Posterior vena cava (tissue), 2 donors: ENCODE measurements at places on chromosomes 2 and 18. TPM values are rescaled to one million over a fixed set of nuclear protein-coding genes. Genes with fewer than 3 reads are reported as not detected.

PLEK gene
- total RNA-seq: 10.8 TPM

EMILIN1 gene
- total RNA-seq: 323 TPM

ATP6V1B1 gene
- total RNA-seq: 0.48 TPM

SIX2 gene
- total RNA-seq: 0.33 TPM

TCF23 gene
- 5.0 TPM for total RNA-seq

CNRIP1 gene
- total RNA-seq: 32.2 TPM

DNA sequence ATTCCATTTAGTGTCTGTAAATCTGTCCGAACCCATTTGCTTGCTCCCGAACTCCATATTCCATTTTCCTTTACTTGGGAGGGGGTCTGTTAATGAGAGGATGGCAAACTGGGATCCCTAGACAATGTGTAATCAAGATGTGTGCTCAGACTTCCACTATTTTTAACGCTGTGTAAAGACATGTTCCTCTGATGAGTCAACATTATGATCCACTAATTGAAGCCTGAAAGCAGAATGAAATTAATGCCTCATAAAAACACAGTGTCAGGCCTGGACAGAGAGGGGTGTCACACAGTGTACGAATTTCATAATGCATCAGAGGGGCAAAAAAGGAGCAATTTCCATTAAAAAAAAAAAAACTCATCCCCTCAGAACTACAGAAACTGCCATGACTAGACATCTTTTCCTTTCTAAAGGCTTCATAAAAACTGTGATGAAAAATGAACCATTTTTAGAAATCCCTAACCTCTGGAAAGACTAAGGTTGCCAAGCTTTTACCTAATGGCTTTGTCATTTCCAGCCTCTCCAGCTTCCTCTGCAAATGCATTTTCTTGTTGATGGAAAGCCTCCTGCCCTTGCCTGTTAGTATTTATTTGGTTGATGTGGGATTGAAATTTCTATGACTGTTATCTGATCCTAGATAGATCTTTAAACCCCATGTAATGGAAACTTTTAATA, 209.2 kb upstream of the DCC start:
- DNase-seq: no peak

DNA sequence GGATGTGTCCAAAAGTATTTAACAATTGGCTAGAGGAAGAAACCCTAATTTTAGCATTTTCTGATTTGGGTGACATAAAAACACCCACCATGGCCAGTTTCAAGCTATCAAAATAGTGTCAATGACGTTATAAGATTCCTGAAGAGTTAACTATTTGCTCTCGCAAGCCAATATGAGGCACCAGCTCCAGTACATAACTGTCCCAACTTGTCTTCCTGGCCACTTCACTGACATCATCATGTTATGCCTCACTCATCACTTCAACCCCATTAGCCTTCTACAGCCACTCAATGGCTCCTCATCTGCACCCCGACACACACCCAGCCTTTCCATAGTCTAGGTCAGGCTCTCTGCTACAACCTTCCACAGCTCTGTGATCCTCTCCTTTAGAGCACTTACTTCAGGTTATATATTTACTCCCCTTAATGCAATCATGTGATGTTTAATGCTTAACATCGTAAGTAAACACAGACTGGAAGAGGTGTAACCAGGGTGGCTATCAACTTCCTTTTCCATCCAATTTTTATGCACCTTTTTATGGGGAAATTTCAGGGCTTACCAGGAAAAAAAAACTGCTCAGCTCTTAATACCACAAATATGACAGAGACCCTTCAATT, 158.7 kb downstream of the VWC2L start:
- DNase-seq: no peak

DNA sequence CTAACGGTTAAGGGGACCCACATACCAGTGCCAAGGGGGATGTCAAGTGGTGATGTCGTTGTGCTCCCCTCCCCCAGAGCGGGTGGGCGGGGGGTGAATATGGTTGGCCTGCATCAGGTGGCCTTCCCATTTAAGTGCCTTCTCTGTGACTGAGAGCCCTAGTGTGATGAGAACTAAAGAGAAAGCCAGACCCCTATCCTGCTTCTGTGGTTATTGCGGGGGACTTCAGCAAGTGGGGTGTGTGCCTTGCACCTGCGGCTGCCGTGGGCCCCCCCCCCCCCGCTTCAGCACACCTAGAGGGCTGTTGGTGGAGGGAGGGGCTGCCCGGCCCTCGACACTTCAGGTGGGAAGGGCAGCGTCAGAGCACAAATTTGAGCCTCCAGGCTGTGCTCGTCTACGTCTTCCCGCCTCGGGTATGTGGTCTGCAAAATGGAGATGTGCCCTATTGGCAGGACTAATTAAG, 6.1 kb downstream of the CTDSP1 start:
- no peak for DNase-seq

DNA sequence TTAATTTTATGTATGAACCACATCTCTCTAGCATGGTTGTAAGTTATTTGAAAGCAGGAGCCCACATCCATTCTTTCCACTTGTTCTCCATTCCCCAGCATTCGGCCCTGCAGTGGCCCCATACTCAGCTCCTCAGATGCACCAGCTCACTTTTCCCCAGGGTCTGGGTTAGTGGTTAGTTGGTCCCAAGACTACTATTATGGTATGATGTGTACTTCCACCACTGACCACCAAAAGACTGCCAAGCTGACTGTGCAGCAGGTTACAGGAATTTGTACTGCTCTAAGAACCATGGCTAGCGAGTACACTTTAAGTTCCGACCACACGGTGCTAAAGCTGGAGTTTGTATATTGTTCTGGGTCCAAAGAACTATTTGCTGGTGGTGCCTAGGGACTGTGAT, 413.6 kb upstream of the TCF4 start:
- DNase-seq: no peak

DNA sequence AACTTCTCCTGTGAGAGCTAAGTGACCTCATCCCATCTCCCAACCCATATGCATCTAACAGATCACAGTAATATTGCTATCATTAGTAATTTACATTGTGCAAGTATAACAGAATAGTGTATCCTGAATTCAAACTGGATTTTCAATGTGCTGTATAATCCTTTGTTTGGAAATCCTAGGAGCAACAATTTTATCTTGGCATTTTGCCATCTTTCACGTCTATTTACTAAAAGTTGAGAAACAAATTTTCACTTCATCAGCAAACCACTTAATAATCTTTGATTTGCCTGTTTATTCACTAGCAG, 3.8 kb downstream of the HNRNPLL start:
- no peak for DNase-seq

DNA sequence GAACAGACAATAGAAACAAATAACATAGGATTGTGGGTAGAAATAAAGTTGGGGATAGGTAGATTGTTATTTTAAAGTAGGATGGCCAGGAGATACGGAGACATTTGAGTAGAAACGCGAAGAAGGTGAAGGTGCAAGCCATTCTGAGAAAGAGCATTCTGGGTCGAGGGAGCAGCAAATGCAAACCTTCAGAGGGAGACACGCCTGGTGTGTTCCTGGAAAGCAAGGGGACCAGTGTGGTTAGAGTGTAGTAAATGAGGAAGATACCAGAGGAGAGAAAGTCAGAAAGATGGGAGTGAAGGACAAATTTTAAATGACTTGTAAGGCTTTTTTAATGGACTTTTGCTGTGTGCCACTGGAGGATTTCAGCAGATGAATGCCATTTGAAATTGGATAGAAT, 1.7 kb downstream of the CYP20A1 start:
- no peak for DNase-seq

GRCh38 chr18:60067426-60068210, 167.8 kb downstream of the PMAIP1 start:
- no peak for DNase-seq

GRCh38 chr2:187775651-187776050, 221.4 kb upstream of the TFPI start:
- DNase-seq: no peak

- peak; percentile 56 for DNase-seq
Measured at GRCh38 chr2:10257500-10258147, 45.1 kb upstream of the HPCAL1 start.

DNA sequence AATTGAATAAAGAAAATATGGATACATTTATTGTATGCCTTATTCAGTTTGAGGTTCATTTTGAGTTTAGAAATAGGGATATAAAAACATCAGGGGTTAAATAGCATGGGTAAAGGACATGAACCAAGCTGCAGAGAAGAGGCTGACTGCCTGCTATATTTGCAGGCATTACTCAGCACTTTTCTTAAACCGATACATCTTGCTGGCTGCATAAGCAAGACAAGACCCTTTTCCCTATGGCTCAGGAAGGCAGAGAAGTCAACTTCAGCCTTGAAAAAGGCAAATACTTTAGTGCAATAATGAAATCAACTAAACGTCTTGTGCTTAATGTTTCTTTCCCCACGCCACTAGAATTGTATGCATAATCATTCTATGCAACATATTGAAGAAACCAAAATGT, 36.4 kb downstream of the SCN1A start:
- DNase-seq: no peak

- DNase-seq: no peak
Measured at GRCh38 chr18:5414546-5414945, 119.0 kb upstream of the ZBTB14 start.

DNA sequence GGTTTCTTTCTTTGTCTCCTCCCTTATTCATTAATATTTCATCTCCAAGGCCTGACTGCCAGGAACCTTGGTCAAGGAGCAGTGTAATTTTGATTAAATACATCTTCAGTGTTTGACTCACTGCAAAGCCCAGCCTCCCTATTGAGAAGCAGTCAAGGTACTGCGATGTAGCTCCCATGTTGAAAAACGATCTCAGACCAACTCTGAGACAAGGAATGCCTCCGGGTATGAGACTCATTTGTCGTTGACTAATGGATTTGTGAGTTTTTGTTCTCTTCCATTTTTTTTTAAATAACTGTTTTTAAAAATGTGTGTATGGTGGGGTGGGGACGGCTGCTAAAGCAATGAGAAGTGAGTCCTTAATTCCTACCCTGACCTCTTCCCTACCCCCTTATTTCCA, 361.6 kb downstream of the SOX11 start:
- DNase-seq: no peak

- DNase-seq: no peak
Measured at GRCh38 chr2:152171718-152172117, 3.8 kb downstream of the STAM2 start.

DNA sequence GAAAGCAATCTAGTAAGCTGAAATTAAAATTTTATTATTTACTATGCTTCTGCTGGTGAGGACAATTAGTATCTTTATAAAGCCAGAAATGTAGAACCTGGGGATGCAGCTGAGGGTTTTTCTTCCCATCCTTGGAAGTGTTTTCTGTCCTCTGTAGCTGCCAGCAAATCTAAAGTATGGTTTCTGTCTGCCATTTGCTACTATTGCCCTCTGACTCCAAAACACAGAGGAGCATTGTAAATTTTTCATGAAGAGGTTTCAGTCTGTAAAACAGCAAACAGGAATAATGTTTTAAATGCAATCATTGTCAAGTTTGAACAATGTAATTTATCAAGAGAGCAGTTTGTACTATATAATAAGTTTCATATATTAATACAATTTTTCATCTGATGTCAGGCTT, 258.8 kb downstream of the ZNF407 start:
- no peak for DNase-seq
